ENCODE measurements at places on chromosomes 5 and 9. TPM values are rescaled to one million over a fixed set of nuclear protein-coding genes. Genes with fewer than 3 reads are reported as not detected.

The HOMER1 gene
- 4.1 TPM for total RNA-seq

The KIF24 gene
- 3.4 TPM for total RNA-seq

The SH3PXD2B gene
- total RNA-seq, result 18.1 TPM

The PLEKHG4B gene
- 1.7 TPM for total RNA-seq

The SPINK13 gene
- total RNA-seq, result 0.27 TPM

The IL9 gene
- total RNA-seq, result not detected

The IL13 gene
- total RNA-seq, result not detected

The SLC24A2 gene
- not detected for total RNA-seq

Measured in A549 treated with Mapracorat at 1 μM for 4 hours (cell line).